Aorta (tissue), 5 donors: ENCODE measurements at places on chromosomes 7 and 10. TPM values are rescaled to one million over a fixed set of nuclear protein-coding genes. Genes with fewer than 3 reads are reported as not detected.

The CRPPA gene
- 0.23 TPM for polyA plus RNA-seq

The TUBAL3 gene
- polyA plus RNA-seq, result 10.6 TPM

The OGDHL gene
- 0.13 TPM for polyA plus RNA-seq

The METTL2B gene
- 7.0 TPM for polyA plus RNA-seq

The CARD11 gene
- 1.3 TPM for polyA plus RNA-seq

The NEUROG3 gene
- 1.1 TPM for polyA plus RNA-seq

The EVX1 gene
- polyA plus RNA-seq, result not detected

The MAGI2 gene
- 5.3 TPM for polyA plus RNA-seq

The CALN1 gene
- not detected for polyA plus RNA-seq

DNA sequence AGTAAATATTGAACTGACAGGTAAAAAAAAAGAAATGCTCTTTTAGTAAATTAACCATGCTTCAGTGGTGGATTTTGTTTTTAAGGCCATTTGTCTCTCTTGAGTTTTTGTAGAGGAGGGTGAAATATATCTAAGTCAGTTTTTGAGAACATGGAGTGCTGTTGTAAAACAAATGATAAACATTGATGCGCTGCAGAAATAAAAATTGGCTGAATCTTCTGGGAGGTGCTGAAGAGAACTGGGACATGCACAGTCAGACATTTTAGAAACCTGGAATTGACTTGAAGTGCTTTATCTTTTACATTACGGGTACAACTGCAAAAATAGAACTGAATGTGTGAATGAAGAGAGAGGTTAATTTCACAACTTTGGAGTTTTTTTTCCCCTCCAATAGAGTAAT, 203.0 kb upstream of the HDAC9 start:
- DNase-seq, result no peak

DNA sequence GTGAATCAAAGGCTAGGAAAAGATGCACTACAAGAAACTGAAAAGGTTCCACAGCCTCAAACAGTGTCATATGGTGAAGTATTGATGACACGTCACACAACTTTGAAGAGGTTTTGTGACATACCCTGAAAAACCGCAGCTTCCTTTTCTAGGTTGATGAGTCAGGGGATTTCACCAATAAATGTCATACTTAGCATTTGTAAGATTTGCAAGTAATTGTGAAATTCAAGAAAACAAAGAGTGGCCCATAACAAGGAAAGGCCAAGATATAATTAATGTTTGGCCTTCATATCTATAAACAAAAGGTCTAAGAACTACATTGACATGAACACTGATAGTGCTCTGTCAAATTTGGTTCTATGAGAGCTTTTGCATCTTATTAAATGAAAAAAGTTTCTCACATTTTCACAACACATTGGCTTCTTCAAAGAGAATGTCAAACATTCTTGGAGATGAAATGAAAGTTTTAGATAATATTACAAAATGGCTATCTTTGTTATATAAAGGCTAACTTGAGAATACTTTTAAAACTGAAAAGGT, 62.0 kb upstream of the NAMPT start:
- DNase-seq, result no peak

- peak; percentile 91 for DNase-seq
Observed at GRCh38 chr7:98841179-98841997, 28.4 kb downstream of the TMEM130 start.

- no peak for DNase-seq
Observed at GRCh38 chr7:112411186-112411795, 39.0 kb upstream of the IFRD1 start.

DNA sequence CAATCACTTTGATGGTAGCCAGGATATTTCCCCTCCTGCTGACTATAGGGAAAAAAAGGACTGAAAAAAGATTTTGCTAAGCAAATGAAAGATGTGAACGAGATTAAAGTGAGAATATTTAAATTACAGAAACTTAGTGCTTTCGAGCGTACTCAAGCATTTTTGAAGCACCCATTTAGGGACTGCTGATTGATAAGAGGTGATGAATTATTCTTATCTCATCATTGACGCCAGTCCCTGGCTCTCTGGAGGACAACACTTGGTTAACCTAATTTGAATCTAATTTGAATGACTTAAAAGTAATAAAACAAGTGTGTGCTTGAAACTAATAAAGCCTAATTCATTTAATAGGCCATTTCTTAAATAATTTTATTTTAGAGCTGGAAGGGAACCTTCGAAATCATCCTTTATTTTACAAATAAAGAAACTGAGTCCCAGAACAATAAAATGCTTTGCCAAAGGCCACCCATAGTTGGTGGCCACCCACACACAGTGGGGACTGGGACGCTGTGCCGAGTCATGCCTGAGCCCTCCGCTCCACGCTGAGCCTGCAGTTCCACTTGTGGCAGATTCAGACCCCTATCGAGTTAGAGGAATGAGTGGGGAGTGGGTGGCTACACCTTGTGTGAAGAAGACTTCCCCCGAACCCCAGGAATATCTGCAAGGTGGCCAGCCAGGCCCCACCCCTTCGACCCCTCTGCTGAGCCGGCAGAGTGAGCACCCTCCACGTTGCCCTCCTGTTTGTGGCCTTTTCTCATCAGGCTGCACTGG, 61.1 kb upstream of the SAMD8 start:
- DNase-seq, result no peak
